ENCODE measurements at places on chromosomes 1 and 21.

- DNase-seq: no peak
These were observed 8.9 kb downstream of the MTF1 start for GRCh38 chr1:37850352-37850955.

DNA sequence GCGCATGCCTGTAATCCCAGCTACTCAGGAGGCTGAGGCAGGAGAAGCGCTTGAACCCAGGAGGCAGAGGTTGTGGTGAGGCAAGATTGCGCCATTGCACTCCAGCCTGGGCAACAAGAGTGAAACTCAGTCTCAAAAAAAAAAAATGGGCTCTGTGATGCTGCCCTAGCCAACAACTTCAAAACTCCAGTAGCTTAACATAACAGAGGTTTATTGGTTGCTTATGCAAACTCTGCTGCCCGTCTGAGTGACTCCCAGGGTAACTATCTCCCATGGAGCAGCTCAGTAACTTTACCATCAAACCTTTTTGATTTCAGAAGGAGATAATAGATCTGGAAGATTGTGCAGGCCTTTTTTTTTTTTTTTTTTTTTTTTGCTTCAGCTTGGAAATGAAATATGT is 18.9 kb upstream of the ITLN2 start:
- no peak for DNase-seq

- DNase-seq: no peak
These were observed 33.6 kb downstream of the SOAT1 start for GRCh38 chr1:179327196-179327595.

- no peak for DNase-seq
These were observed 597.6 kb downstream of the ADGRL2 start for GRCh38 chr1:82398357-82398756.

GRCh38 chr1:27618341-27619082 is 14.6 kb upstream of the AHDC1 start:
- no peak for DNase-seq

GRCh38 chr1:73136975-73137374 is 854.6 kb upstream of the NEGR1 start:
- DNase-seq: no peak

GRCh38 chr1:2470290-2471158 is 5.6 kb upstream of the PLCH2 start:
- peak; percentile 79 for DNase-seq
